ENCODE measurements at places on chromosomes 5 and 9.

- DNase-seq, result no peak
Observed at GRCh38 chr9:21060919-21061561, 16.7 kb downstream of the IFNB1 start.

GRCh38 chr5:140145818-140146522 lies 20.2 kb downstream of the IGIP start:
- peak; percentile 46 for DNase-seq

- no peak for DNase-seq
Observed at GRCh38 chr5:160252916-160253315, 23.6 kb downstream of the FABP6 start.

- DNase-seq, result no peak
Observed at GRCh38 chr9:26891726-26892125, 876 bp downstream of the CAAP1 start.

DNA sequence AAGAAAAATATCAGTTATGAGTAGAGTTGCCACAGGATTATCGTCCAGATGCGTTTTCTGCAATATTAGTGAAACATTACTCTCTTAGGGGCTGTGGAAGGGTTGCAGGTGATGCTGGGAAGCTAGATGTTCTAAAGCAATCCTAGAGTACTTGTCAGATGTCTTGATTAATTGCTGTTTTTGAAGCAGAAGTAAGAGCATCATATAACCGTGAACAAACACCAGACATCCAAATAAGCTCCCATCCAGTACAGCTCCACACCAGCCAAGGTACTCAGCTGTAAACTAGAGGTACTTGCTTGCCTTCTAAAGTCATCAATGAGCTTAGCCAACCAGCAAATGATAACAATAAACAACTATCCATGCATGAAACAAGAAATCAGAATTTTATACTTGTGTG lies 131.1 kb downstream of the ST8SIA4 start:
- DNase-seq, result no peak

DNA sequence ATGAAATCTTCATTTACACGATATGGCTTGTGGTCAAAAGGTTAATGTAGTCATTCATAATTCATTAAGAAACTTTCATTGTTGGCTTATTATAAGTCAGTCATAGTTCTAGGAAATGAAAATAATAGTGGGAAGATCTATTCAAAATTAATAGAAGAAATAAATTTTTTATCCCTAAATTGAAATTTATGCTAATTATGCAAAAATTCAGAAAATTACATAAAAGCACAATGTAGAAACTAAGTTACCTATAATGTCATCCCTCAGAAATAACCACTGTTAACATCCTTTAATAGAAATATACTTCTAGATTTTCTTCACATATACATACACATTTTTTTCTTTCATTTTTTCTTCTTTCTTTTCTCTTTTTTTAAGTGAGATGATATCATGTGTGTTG lies 15.9 kb upstream of the JAK2 start:
- no peak for DNase-seq

DNA sequence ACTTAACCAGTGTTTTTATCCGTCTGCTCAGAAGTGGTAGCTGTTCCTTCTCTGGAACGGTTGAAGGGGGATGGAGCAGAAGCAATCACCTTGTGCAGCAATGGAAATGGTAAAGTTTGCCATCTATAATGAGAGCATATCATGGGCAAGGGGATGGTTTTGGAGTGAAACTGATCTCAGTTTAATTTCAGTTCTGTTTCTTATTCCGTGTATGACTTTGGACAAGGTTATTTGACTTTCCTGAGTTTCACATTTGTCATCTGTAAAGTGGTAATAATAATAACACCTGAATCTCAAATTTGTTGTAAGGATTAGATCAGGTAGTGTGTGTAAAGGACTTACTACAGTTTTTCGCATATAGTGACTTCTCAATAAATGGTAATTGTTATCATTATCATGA lies 106.1 kb downstream of the PCSK1 start:
- DNase-seq, result no peak

DNA sequence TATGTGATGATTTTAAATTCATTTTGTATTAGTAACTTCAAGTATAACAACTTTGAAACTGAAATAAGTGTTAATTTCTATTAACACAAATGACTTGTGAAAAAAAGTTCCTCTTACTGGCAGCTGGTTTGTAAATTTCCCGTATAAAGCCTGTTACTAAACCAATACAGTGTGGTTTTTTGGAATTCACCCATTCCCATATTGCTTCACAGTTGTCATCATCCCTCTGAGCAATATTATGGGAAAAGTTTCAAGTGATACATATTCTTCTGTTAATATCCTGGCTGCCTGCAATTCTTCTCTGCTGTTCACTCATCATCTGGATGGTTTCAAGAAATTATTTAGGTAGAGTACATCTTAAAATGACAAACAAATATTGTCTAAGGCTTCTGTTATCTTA lies 1185.1 kb upstream of the C9orf72 start:
- DNase-seq, result no peak

Measured in GM18507 (cell line).